ENCODE measurements at places on chromosomes 7 and 10.

DNA sequence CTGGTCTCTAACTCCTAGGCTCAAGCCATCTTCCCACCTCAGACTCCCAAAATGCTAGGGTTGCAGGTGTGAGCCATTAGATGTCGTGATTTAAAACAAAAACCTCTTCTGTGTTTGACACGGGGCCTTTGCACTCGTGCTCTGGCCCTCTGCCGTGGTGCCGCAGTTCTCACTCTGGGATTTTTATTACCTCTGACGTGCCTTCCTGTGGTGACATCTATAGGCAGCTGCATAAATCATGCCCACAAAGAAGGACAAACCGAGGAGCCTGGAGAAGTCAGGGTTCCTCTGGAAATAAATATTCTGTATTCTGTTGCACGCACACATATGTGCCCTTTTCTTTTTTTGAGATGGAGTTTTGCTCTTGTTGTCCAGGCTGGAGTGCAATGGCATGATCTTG is 25.9 kb upstream of the OCM start:
- DNase-seq, result no peak

DNA sequence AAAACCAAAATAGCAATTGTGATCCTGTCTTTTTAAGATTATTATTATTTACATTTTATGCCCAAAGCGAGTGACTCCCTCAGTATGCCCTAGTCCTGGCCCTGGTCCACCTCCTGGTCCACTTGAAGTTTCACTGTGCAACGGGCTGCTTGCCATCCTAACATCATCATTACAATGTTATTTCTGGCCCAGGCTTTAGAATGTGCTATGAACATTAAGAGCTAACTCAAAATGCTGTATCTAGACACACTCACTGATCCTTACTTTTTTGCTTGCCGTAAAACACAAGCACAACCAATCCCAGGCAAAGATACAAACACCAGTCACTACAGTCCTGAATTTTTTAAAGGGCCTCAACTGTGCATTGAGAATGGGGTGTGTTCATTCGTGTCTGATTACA is 38.4 kb downstream of the RHOBTB1 start:
- no peak for DNase-seq

DNA sequence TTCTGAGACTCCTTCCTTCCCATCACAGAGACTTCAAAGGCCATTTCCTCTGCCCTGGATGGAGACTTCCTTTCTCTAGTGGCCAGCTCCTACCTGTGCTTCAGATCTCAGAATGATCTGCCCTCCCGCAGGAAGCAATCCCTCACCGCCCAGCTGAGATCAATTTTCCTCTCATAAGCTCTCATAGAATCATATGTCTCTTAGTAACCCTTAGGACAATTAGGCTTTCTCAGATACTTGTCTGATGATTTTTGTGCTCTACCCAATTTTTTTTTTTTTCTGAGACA is 212.6 kb upstream of the PRSS58 start:
- DNase-seq, result no peak

DNA sequence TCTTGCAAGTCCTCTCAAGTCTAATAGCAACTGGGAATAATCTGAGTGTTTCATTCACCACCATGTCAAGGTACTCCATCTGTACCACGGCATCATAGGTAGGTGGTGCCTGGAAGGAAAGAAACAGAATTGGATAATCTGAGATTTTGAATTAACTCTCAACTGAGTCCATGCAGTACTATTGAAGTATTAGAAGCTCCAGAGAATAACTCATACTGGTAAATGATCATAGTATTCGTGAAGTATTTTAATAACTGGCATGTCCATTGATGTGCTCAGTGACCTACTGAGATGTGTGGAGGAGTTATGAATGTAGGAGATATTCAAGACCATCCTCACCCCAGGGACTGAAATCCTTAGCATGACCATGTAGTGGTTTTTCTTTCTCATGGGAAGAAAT is 27.1 kb downstream of the CYP3A5 start:
- no peak for DNase-seq

- no peak for DNase-seq
Observed at GRCh38 chr7:50608196-50608906, 43.1 kb upstream of the DDC start.

DNA sequence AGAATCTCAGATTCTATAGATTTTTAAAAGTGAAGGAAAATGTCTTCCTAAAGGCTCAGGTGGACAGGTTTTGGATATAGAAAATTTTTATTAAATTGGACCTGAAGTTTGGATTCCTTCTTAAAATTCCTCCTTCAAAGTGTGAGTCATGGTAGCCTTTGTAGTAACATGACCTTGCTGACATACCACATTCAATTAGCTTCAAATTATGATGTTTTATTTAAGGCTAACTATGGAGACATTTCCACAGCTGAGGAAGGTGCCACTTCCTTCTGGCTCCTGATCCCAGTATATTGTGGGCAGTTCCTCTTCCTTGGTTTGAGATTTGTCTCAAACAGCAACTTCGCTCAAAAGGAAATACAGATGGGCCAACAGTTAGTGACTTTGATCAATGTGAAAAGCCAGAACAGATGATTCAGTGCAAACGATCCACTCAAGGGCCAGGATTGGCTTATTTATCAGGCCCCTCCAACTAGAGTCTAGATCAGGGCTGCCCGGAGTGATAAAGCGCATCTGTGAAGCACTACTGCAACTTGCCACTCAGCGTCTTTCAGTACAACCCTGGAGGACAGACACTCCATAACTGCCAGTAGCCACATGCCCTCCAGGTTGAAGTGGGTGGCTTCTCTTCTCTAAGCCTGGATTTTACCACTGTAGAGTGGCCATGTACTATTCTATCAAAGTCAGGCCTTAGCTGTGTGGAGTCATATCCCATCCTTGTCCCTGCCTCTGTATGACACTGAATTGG is 573.5 kb downstream of the KIF20B start:
- DNase-seq, result no peak

DNA sequence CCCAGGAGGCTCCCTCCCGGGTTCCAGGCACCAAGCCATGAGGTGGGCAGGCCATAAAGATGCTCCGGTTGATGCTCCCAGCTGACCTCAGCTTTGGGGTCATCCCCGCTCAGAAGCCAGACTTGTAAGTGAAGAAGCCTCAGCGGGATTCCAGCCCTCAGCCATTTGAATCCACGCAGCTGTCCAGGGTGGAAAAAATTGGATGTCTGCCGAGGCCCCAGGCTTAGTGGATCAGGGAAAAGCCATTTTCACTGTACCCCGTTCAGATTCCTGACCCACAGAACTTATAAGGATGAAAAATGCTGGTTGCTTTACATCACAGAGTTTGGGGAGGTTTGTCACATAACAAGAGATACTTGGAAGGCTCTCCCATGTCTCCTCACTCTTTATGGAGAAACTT is 49.2 kb upstream of the CPN1 start:
- no peak for DNase-seq

GRCh38 chr10:69716711-69717560 is 84.8 kb upstream of the COL13A1 start:
- no peak for DNase-seq

DNA sequence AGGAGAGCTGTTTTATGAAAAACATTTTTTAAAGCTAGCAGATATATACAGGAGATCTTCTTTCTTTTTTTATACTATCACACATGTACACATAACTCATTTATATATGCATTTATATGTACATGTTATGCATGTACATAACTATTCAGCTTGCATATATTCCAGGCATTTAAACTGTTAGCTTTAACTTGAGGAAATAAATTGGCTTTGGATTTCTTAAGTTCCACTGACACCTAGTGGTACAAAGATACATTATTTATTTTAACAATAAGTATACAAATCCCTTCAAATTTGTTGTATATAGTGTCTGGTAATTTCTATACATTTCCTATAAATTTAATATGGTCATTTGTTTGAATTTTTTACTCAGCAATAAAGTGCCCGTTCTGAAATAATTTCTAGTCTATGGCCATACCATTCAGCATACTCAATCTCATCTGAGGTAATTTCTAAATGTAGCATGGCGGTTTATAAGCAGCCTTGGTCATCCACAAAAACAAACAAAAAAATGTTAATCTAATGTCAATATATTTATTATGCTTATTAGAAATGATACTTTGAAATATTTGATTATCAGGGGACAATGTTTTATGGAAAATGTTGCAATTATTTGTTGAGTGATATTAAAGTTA is 11.6 kb downstream of the ZDHHC6 start:
- no peak for DNase-seq

DNA sequence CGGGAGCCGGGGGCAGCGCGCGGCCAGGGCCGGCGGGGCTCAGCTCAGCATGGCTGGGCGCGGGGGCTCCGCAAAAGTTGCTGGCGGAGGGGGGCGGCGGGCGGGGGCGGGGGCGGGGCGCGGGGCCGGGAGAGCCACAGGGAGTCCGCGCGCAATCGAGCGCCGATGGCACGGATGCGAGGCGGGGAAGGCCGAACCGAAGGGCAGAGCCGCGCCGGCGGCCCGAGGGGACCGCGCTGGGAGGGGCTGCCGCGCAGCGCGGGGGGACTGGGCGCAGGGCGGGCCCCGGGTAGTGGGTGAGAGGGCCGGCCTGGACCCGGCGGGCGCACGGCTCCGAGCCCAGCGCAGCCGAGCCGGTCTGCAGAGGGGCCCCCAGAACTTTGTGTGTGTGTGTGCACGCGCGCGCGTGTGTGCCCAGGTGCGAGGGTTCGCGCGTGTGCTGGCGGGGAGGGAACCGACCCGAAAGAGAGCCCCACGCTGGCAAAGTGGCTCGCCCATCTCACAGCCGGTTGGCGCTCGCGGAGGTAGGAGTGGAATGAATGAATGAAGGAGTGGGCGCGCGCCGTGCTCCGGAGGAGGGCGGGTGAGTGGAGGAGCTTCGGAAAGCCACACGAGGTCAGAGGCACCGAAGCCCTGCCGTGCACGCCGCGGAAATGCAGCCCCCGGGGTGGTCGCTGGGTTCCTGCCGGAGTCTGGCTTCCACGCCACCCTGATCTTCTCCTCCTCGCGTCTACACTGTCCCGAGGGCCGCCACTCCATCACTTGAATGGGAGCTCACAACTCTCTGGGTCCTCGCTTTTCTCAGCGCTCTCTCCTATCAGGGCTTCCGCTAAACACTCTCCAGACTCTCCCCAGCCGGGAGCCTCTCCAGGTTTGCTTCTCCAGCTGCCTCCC is at the start of gene HIPK2:
Gene HIPK2 (minus strand): TSS at position 51 of the 894 bp plus-strand sequence. CDS start 375 bp downstream, outside the sequence.
- no peak for DNase-seq

- no peak for DNase-seq
Observed at GRCh38 chr7:86867163-86867762, 192.2 kb downstream of the ELAPOR2 start.

- DNase-seq, result no peak
Observed at GRCh38 chr10:129628823-129629222, 161.8 kb downstream of the MGMT start.

Data from esophagus muscularis mucosa (tissue), 4 donors.